ENCODE measurements at places on chromosomes 12 and 14.
A peak's percentile ranks its signal among the peaks of the same experiment; 100 is the strongest.

DNA sequence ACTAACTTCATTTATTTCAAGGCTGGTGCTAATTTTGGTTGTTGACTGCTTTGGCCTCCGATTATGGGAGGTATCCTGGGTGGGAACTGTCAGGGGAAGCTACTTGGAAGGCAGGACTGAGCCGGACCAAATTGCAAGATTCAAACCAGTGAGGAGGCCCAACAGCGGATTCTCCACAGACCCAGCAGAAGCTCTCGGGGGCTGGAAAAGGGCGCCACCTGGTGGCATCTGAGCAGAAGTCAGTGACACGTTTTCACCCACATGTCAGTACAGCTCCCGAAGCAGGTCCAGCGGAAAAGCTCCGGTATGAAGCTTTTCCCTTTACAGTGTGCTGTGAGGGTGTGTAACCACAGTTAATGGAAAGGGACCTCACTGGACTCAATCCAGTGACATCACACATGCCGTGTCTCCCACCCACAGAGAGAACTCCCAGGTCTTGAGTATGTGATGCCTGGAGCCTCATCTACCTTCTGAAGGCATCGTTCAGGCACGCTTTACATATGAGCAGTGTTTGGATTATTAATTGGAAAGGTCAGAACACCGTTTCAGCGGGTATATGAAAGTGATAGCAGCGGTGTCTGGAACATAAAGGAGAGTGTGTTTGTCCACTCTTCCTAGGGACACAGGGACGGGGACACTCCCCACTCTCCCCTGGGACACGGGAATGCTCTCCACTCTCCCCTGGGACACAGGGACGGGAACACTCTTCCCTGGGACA lies 3.6 kb upstream of the P2RX2 start:
- peak; percentile 79 for DNase-seq

GRCh38 chr12:11653215-11653753 lies 3.8 kb downstream of the ETV6 start:
- DNase-seq = no peak

GRCh38 chr12:93970900-93971688 lies 177.3 kb upstream of the PLXNC1 start:
- no peak for DNase-seq

DNA sequence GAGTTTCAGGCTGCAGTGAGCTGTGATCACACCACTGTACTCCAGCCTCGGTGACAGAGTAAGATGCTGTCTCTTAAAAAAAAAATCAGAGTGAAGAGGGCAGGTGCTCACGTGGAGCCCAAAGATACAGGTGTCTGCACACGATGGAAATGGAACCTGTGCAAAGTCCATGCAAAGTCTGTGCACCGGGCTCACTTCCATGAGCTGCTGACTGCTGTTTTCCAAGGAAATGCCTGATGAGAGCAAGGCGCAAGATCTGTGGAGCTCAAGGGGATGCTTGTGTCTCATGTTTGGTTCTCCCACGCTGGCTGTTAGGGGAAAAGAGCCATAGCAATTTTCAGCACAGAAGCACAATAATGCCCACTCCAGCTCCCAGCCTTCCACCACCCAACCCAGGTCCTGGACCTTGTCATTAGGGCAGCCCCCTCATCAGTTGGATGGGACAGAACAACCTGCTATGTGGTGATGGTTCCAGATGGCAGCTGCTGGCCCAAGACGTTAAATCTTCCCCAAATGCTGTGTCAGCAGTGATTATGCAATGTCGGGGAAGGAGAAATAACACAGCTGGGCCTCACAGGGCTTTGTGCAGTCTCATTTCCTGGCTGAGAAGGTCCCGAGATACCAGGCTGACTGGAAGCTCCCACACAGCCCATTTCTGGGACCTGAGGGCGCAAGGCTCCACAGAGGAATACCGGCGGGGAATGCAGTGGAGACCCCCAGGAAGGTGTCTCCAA lies 27.9 kb upstream of the DICER1 start:
- no peak for DNase-seq

- no peak for DNase-seq
Observed at GRCh38 chr12:26279091-26279490, 83.7 kb downstream of the SSPN start.

DNA sequence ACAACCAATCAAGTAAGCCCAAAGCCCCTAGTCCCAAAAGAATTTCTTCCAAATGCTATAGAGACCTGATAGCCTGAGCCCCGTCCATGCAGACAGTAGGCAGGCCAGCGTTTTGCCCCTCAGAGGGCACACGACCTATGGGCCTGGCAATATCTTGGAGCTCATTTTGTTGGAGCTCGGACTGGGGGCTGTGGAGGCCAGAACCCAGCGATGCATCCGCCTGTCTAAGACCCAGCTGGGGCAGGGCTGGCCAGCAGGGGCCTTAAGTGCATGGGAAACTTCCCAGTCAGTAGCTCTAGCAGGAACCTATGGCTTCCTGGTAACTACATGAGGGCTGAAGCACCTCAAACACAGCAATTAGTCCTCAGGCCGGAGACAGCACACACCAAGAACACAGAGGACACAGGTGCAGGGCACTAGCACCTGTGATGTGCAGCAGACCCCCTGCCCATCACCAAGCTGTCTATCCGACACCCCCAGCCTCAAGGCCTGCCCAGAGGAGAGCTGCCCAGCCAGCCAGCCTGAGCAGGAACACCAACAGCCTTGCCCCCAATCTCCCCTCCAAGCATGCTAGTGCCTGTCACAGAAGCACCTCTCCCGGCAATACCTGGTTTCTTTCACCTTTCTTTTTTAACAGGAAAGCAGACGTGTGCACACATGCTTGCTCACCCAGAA lies 50.8 kb downstream of the ARL6IP4 start:
- DNase-seq = no peak

- no peak for DNase-seq
Observed at GRCh38 chr12:93783832-93784231, 106.7 kb downstream of the CRADD start.

DNA sequence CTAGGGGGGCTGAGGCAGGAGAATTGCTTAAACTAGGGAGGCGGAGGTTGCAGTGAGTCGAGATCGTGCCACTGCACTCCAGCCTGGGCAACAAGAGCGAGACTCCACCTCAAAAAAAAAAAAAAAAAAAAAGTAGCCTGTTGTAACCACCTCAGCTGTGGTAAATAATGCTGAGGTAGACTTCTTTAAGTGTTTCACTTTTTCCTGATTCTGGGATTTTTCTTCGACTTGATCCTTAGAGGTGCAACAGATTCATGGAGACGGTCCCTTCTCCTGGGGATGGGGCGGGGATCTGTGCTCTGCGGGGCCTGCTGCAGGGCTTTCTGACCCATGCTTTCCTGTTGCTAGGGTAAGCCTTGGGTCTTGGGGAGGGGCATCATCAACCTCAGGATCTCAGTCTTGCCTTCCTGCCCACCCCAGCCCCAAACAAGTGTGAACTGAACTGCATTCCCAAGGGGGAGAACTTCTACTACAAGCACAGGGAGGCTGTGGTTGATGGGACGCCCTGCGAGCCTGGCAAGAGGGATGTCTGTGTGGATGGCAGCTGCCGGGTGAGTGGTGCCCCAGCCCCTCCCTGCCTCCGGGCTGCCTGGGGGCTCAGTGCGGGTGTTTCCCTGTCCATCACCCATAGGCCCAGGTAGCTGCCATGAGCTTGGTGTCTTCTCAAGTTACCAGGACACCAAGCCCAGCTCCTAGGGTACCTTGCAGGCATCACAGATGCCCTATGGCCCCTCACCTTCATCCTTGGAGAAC lies 12.4 kb downstream of the PAPLN start:
- no peak for DNase-seq

DNA sequence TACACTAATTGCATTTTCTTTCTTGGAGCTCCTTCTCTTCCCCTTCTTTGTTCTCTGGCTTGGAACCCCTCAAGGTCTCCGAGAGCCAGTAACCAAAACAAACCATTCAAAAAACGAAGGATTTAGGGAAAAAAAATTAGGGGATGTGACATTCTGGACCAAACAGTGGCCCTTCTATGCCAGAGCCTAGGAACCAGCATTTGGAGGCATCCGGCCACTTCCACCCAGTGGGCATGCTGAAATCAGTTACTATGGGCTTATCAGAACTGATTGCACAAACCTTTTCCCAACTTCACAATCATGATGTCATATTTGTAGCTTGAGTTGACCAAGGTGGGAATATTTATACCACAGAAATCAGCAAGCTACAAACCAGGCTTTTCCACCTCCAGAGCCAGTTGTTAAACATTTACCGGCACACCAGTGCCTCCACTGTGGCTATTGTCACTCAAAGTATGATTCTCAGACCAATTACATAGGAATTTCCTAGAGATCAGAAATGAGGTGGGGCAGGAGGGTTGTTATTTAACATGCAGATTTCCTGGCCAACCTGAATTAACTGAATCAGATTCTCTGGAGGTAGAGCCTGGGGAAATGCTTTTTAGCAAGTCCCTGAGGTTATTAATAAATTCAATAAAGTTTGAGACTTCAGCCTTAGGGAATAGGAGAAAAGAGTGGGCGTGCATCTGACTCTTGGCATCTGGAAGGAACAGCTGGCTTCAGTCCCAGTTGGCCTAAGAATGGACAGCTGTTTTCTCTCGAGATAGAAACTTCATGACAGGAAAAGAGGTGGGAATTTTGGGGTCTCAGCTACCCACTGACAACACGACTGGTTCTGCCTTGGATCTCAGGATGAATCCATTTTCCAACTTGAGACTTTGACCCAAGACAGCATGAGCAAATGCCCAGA lies 273.9 kb downstream of the ZFP36L1 start:
- no peak for DNase-seq

GRCh38 chr14:70642303-70643235 lies 853 bp downstream of the TTC9 start:
- DNase-seq = no peak

DNA sequence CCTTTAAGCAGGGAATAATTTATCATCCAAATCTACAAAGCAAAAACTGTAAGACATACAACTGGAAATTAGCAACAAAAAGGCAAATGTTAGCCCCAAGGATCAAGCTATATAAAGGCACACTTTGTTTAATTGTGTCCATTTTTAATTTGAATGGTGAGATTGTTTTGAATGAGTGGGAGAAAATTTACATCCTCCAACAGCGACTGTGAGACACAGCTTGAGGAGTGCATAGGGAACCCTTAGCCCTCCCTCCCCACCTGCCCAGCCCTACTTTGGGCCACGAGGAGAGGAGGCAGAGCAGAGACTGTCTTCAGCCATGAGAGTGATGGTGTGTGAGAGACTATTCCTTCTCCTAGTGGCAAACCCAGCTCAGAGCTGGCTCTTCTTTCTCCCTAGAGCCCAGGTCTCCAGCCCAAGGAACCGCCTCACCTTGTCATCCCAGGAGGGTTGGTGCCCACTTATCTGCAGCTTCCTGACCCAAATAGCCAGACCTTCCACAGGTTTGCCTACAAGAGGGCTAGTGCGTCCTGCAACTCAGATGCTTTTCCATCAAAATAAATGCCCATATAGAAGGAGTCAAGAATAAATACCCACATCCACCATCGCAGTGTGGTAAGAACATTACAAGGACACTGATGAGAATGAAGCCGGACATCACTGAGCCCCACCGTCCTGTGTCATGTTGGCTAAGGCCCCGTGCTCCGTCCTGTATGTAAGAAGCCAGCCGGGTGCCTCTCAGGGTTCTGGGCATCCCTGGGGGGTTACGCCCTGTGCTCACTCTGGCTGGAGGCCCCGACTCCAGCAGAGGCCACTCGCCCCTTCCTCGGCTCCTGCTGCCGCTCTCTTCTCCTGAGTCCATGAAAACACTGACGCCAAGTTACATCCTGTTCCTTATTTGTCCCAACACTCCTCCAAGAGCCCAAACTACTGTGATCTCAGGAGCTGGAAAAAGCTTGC lies 36.4 kb upstream of the C14orf180 start:
- no peak for DNase-seq

DNA sequence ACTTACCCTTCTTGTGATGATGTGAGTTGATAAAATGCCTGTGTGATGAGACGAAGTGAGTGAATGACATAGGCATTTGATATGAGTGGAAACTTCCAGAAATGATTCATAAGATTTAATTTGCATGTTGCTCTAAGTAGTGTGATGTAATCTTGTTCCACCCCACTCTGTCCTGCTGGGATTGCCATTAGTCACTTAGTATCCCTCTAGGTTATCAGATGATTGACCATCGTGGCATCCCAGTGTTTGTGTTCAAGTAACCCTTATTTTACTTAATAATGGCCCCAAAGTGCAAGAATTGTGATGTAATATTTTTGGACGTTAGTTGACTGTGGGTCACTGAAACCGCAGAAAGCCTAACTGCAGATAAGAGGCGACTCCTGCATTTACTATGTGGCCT lies 214.4 kb upstream of the DIO2 start:
- DNase-seq = no peak

DNA sequence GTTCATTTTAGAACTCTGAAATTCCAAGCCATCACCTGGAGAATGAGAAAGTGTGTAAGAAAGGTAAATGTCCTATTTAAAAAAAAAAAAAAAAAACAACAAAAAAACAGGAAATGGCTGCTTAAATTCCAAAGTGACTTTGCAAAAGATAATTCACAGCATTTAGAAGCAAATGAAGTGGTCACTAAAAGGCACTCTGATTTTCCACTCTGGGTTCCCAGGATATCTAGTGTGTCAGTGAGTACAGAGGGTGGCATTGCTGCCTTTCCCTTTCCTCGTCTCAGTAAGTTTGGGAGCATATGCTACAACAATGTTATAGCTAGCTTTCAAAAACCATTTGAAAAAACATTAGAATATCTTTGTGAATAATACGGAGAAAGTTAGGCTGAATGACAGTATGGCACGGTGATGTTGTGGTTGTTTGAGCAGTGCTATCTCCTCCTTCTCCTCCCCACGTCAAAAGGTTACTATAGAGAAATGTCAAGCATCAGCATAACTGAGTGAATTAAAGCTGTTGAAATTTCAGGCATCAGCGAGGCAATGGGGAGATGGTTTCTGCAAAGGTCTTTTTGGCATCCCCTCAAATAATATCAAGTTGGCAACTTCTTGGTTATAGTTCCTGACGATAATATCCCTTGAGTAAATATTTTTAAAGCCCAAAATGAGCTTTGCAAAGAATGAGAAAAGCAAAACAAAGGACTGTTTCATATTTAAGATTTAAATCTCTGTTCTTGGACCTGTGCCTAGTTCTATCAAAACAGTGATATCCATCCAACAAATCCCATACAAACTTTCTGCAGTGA lies 164.5 kb upstream of the E2F7 start:
- no peak for DNase-seq

DNA sequence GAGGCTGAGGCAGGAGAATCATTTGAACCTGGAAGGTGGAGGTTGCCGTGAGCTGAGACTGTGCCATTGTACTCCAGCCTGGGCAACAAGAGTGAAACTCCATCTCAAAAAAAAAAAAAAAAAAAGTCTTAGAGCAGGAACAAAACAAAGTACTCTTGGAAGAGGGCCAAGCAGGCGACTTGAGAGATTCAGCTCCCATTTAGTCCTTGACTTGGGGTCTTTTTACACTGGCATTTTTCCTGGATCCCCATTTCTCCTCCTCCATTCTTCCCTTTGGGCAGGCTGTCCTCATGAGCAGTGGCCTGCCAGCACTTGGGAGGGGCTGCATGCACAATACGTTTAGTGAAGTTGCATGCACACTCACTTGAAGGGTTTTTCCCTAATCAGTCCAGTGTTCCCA lies 72.9 kb downstream of the C14orf132 start:
- DNase-seq = no peak

- no peak for DNase-seq
Observed at GRCh38 chr12:54448344-54448743, 25.1 kb downstream of the GTSF1 start.

GRCh38 chr14:101773378-101773777 lies 11.9 kb downstream of the PPP2R5C start:
- no peak for DNase-seq

- no peak for DNase-seq
Observed at GRCh38 chr12:27975222-27976136, 2.9 kb upstream of the PTHLH start.
